Stimulated activated CD4-positive, alpha-beta T cell treated with anti-CD3 and anti-CD28 coated beads, Interleukin-1b, Interleukin-23, amount 100 ng/mL, for 24 hours (primary cell): ENCODE measurements at places on chromosomes 13 and 19.
A peak's percentile ranks its signal among the peaks of the same experiment; 100 is the strongest.

- no peak for DNase-seq
Observed at GRCh38 chr19:54271106-54271505, 9.8 kb downstream of the LILRB2 start.

DNA sequence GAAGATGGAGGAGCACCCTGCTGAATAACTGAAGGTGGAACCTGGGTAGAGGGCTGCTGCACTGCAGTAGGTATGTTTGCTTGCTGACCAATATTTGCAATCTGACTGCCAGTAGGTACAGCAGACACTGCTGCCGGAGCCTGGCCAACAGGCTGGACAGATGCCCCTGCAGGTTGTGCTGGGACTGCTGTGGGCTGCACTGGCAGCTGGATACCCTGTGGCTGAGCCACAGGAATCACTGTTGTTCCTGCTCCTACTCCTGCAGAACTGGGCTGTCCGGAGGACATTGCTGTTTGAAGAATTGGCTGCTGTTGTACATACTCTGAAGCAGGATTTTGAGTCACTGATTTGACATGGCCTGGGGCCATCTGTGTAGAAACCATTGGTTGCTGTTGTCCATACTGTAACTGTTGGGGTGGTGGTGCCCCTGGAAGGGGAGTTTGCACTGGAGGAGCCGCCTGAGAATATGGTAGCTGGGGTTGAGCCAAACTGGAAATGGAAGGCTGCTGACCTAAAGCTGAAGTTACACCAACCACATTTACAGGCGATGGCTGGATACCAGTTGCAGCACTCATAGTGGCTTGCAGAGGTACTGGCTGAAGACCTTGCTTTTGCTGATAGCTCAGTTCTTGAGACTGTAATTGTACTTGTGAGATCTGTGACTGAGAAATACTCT is 2.2 kb downstream of the TSC22D1 start:
- no peak for DNase-seq

DNA sequence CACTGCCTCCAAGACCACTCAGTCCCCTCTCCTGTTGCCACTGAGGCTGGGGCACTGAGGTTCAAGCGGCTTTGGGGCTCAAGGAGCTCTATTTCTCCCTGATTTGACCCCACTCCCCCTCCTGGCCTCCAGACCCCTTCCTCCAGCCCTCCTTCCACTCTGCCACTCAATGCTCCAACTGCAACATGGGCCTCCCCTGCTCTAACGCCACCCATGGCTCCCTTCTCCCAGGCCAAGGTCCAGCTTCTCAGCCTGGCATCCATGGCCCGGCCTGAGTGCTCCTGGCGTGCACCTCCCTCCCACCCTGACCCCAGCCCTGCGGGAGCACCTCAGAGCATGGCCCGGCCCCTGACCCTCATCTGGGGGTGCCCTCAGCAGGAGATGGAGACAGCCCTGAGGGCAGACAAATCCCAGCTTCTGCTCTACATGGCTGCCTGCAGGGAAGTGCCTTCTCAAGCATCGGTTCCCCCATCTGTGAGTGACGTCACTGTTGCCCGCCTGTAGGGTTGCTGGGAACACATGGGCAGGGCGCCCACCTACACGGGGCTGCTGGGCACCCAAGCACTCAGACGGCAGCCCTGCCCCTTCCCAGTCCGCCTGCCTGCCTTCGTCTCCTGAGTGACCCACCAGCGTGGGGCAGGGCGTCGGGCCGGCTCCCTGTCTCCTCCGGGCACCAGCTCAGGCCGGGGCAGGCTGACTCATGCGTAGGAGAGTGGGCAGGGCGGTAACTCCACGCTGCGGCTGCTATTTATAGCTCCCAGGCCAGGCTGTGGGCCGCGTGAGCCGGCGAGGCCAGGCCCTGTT is 1.6 kb upstream of the DIRAS1 start:
- DNase-seq: no peak

GRCh38 chr19:11534948-11535347 is 3.7 kb upstream of the CNN1 start:
- no peak for DNase-seq

GRCh38 chr13:20984879-20985278 is 76.5 kb downstream of the LATS2 start:
- DNase-seq: no peak

DNA sequence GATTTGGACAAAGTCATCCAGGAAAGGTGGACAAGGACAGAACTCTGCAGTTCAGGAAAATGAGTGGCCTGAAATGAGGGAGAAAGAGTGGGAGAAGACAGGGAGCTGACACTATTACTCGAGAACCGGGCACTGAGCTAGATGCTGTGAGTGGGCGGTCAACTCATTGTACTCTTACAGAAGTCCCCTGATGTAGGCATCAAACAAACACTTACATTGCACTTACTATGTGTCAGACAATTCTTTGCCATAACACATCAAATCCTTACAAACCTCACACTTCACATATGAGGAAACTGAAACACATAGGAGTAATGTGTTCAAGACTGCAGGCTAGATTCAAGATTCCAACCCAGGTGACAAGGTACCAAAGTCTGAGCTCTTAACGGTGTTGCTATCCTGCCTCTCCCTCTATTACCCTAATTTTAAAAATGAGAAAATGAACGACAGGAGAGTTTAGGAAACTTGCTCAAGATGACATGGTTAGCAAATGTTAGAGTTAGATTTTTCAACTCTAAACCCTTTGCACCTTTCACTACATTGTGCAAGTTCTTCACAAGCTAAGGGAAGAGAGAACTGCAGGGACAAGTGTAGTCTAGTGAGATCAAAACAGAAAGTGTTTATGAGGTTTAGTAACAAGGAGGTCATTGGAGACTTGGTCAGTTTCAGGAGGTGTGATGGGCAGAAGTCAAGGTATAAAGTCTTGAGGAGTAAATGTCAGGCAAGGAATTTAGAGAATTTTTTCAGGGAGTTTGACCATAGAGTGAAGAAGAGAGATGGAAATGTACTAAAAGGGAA is 4.9 kb upstream of the MEDAG start:
- no peak for DNase-seq

DNA sequence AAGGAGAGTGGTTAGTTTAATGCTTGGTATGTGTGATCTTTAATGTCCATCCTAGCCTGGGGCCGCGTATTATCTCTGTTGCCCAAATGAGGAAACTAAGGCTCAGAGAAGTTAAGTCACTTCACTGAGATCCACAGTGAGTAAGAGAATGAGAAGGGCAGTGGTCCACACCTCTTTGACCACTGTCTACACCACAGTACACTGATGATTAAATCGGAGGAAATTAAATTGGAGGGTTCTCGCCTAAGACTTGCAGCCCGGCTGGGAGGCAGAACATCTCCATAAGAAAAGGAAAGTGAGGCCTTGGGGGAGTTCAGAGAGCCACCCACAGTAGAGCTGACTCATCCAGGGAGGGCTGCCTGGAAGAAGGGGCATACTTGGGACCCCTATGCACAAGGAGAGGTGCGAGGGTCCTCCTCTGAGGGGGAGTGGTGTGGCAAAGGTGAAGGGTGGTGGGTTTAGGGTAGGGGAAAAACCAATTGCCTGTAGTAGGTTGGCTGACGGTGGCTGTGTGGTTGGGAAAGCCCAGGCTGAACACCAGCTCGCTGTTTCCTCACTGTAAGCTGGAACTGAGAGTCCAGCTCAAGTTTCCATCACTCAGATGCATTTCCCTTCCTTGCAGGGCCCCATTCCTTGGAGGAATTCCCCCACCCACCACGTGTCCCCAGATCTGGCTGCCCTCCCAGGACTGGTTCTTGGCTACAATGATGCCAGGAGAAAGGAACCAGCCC is 15.0 kb upstream of the DHRS12 start:
- DNase-seq: peak; percentile 57

GRCh38 chr13:78137404-78138142 is 218.9 kb upstream of the EDNRB start:
- DNase-seq: no peak

- DNase-seq: no peak
Observed at GRCh38 chr19:55173714-55174409, 6.2 kb downstream of the SYT5 start.

GRCh38 chr19:35669974-35670373 is 3.7 kb downstream of the UPK1A start:
- no peak for DNase-seq

GRCh38 chr19:36331353-36332228 is 47.4 kb downstream of the ZFP14 start:
- peak; percentile 36 for DNase-seq

DNA sequence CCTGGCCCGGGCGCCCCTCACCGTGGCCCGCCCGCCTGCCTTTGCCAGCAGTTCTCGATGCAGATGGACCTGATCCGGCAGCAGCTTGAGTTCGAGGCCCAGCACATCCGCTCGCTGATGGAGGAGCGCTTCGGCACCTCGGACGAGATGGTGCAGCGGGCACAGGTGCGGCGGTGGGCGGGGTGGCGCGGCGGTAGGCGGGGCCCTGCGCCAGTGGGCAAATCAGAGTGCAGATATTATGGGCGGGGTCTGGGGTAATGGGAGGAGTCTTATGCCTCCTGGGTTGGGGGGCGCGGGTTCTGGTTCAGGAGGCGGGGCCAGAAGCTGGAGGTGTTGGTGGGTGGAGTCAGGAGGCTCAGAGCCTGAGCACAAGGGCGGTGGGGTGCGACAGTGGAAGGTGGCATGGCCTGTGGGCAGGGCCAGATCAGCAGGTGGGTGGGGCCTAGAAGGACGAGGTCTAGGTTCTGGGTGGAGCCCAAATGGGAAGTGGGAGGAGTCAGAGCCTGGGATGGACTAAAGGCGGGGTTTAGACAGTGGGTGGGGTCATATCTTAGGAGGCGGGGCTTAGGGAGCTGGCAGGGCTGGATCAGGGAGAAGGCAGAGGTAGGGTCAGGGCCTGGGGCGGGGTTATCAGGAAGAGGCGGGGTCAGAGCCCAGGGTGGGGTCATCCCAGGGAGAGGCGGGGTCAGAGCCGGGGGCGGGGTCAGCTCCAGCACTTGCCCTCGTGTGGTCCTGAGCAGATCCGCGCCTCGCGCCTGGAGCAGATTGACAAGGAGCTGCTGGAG is 5.6 kb downstream of the APC2 start:
- no peak for DNase-seq

DNA sequence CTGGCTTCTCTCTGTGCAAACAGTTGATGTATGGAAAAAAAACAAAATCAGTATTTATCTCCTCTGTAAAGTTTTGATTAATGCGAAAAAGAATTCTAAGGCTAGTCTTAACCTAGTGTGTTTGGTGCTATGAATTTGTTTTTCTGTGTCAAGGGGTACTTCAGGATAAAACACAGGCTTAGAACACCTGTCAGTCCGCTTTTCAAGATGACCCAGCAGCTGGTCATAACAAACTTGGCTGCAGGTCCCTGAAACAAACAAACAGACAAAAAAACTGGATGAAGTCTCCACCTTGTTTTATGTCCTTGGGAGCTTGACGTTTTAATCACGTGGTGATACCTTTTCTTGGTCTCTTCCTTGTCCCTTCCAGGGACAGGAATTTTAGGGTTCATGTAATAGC is 689.3 kb downstream of the UQCRFS1 start:
- DNase-seq: no peak

GRCh38 chr13:73421310-73421912 is 362.6 kb downstream of the KLF5 start:
- DNase-seq: no peak

GRCh38 chr13:99380921-99381645 is 73.9 kb upstream of the GPR183 start:
- DNase-seq: no peak

DNA sequence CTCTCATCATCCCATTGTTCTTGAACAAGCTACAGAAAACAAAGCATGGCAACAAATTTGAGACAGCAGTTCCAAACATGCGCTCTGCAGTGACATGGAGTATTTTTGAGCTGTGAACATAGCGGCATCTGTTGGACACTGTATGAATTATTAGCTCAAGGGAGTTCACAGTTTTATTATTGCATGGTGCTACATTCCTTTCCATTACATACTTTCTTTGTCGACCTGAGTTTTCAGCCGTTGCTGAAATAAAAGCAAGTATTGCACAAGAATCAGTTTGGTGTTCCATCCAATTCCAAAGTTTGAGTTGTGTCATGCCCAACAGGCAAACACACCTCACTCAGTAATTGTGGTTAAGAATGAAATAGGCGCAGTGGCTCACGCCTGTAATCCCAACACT is 30.1 kb upstream of the METTL21C start:
- DNase-seq: no peak

- DNase-seq: no peak
Observed at GRCh38 chr13:43648733-43649132, 138.0 kb downstream of the ENOX1 start.

GRCh38 chr13:112770504-112770903 is 80.7 kb downstream of the ATP11A start:
- no peak for DNase-seq

GRCh38 chr13:76397413-76397812 is 488.8 kb downstream of the KCTD12 start:
- DNase-seq: no peak

- DNase-seq: peak; percentile 69
Observed at GRCh38 chr19:56507446-56508289, at the start of gene ZNF471. ZNF471 (plus strand) TSS chr19:56507855; CDS start chr19:56511572, 3,717 bp downstream.

GRCh38 chr19:46452186-46452585 is 19.2 kb downstream of the PNMA8A start:
- no peak for DNase-seq

- no peak for DNase-seq
Observed at GRCh38 chr13:110945928-110946570, 31.2 kb upstream of the ANKRD10 start.

- peak; percentile 34 for DNase-seq
Observed at GRCh38 chr19:5585461-5586299, 17.9 kb upstream of the TINCR start.

DNA sequence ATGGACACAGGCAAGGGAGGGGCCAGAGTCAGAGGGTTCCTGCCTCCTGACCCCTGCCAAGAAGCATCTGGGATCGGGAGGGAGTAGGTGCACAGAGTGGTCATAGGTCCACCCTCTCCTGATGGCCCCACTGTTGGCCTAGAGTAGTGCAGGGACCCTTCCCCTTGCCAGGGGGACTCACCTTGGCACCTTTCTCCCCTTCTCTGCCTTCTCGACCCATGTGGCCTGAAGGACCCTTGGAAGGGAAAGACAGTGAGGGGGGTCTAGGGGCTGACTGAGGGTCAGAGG is 33.3 kb upstream of the OLFM2 start:
- no peak for DNase-seq

GRCh38 chr19:6239401-6239844 is 40.4 kb downstream of the MLLT1 start:
- DNase-seq: no peak

- DNase-seq: peak; percentile 57
Observed at GRCh38 chr19:662207-662961, 630 bp downstream of the RNF126 start.
